NCI-H1694 treated with DMSO at 0.1 percent for 48 hours (cell line): ENCODE measurements at places on chromosomes 6 and 20.

DNA sequence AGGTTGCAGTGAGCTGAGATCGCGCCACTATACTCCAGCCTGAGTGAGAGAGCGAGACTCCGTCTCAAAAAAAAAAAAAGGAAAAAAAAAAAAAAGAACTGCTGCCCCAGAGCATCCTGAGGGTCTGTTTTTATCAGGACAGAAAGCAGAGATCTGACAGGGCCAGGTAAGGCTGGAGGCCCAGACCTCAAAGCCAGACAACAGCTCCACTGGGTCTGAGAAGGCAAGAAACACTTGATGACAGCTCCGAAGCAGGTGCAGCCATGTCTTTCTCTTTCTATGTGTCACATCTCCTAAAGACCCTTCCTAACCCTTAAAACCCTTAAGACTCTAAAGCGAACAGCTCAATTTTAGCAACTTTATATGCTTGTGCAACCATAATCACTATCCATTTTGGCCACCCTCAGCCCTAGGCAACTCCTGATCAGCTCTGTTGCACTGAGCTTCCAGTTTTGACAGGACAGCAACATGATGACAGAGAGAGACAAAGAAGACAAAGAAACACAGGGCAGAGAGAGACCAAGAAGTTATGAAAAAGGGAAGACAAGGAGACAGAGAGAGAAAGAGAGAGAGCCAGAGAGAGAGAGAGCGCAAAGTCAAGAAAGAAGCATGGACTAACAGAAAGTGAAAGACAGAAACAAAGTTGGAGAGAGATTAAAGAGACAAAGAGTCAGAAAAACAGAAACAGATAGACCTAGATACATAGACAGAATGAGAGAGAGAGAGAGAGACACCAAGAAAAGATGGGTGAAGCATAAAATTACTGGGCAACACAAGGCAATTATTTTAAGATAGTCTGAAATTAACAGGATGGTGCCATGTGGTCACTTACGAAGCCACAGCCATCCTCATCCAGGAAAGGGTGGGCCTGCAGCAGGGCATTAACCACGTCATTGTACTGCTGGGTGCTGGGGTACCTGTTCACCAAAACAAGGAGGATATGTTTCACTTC is 39.2 kb downstream of the SAMD3 start:
- DNase-seq: no peak

GRCh38 chr6:3208098-3208774 is 19.2 kb downstream of the TUBB2B start:
- peak; percentile 9 for DNase-seq

DNA sequence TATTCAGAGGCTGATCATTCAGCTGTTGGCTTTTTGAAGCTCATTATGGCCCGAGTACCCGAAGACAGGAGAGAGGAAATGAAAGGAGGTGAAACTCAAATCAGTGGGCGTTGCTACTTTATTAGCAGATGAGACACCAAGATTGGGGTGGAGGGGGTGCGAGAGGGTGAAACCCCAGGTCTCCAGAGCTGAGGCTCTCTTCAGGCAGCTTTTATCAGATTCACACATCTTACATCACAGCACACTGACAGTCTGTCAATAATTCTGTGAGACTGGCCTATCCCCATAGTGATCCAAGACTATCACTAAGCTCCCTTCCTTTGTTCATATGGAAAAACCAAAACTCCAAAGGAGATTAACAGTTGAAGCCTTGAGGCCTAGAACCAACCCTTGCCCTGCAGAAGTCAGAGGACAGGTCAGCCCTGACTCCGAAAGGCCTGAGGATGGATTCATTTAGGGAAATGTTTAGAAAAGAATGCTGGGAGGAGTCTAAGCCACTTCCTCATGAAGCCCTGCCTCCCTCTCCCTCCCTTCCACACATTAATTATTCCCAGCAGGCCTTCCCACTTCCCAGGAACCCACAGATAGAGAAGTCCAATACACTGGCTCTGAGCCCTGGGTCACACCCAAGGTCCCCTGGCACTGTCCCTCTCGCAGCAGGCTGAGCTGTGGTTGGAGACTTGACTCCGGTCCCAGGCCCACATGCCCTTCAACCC is 23.2 kb downstream of the TRERF1 start:
- DNase-seq: no peak

DNA sequence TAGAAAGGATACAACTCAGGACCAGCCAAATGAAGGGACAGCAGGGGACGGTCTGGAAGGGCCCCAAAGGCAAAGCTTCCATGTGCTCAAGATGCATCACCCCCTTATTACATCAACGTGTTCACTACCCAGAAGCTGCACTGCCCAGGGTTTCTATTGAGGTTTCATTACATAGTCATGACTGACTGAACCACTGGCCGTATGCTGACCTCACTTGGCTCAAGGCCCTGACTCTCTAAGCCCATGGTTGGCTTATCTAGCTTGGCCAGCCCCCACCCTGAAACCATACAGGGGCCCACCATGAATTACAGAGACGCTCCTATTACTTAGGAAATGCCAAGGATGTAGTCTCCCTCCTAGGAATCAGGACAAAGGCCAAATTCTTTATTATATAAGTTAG is 179.4 kb downstream of the FOXC1 start:
- DNase-seq: no peak

DNA sequence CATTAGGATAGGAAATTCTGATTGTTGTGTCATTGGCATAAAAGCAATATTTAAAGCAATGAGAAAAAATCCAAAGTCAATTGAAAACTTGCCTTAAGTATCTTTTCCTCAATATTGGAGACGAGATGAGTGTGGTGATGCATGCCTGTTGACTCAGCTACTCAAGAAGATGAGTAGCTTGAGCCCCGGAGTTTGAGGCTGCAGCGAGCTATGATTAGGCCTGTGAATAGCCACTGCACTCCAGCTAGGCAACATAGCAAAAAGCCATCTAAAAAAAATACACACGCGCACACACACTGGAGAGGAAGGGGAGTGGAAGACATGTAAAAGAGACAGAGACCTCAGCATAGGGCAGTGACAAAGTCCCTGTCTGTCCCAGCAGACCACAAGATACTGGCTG is 9.7 kb upstream of the MARCKS start:
- no peak for DNase-seq

- DNase-seq: no peak
Observed at GRCh38 chr6:49553384-49553783, 2.9 kb downstream of the C6orf141 start.

DNA sequence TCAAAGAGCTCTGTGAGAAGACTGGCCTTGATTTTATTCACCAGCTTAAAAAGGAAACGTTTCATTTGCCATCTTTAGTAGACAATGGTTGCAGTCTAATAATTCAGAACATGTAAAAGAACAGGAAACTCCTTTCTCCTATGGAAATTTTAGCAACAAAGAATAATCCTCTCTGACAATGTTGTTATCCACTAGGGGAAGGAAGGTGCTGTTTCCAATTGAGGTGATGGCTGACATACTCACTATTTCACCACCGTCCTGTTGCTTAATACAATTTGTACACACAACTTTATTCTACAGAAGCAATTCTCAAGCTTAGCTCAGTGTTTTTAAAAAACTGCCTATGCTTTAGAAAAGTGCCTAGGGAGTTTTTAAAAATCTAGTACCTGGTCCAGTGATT is 192.7 kb downstream of the ARHGAP18 start:
- no peak for DNase-seq

DNA sequence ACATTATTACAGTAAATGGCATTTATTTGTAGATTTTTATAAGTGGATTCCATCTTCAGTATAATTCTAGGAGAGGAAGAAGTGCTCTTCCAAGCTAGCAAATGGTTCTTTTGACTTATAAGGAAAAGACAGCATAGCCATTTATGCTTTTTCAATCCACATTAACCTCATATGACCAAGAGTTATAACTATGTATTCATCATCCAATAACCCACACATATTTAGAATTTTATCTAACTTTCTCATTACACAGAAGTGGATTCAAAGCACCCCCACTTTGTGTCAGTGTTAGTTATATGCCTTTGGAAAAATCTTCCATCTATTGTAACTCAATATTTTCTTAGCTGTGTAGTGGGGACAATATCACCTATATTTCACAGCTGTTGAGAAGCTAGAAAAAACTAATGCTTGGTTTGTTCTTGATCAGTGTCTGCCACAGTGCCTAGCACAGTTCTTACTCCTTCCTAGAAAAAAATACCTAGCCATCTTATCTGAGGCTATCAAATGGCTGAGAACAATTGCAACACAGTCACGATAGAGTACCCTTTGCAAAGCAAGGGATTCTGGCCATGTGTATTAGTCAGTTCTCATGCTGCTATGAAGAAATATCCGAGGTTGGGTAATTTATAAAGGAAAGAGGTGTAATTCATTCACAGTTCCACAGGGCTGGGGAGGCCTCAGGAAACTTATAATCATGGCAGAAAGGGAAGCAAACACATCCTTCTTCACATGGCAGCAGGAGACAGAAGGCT is 986.3 kb downstream of the TFAP2A start:
- DNase-seq: no peak

- DNase-seq: no peak
Observed at GRCh38 chr6:27872642-27873020, 39.6 kb downstream of the OR2B2 start.

DNA sequence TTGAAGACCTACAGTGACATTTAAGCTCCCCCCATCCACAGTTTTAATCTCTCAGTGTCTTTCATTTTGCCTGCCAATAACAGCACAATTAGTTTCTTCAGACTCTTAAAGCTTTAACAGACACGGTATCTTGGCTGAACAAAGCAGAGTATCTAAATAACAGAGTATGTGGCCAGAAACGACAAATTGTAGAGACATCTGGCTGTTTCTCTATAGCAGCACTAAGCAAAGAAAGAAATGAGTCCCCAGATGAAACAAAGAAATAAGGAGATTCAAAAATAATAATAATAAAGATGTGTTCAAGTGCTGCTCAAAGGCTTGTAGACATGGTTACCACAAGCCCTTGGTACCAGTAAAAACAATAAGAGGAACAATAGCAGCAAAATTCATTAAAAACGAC is 97.8 kb upstream of the HDAC2 start:
- no peak for DNase-seq

- DNase-seq: no peak
Observed at GRCh38 chr20:37075932-37076685, 19.7 kb downstream of the RBL1 start.

DNA sequence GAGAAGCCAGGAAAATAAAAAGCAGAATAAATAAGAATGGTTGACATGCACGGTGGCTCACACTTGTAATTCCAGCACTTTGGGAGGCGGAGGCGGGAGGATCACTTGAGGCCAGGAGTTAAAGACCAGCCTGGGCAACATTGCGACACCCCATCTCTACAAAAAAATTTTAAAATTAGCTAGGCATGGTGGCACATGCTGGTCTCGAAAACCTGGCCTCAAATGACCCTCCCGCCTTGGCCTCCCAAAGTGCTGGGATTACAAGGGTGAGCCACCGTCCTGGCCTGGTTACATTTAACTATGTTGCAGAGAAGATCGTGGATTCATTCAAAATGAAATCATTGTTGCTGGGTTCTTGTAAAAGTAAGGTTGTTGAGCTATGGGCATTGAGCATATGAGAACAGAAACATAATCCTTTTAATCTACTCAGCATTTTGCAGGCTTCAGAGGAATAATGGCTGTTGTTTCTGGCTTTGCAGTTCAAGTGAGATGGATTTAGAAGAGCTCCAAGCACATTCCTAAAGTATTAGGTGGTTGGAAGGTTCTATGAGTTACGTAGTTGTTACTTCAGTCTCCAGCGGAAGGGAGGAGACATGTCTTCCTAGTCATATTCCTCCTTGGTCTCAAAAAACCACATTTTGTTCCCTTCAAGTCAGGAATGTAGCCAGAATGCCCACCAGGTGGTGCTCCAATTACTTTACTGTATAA is 45.6 kb upstream of the RAB23 start:
- DNase-seq: peak; percentile 65
